ENCODE measurements at places on chromosomes 3 and 15.

DNA sequence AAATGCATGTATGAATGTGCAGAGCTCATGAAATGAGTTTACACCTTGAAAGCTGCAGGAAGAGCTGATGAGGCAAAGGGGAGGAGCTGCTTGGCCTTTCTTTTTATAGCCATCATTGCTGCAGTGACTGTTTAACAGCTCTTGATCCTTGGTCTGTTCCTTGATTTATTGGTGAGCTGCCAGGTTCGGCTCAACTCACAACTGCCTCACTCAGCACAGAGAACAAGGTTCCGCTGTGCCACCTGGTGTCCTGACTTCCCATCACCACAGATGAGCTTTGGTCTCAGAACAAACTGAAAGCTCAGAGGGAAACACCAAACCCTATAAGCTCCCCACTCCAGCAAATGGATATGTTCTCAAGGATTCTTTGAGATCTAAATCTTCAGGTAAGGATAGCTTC, 626.1 kb downstream of the MAGI1 start:
- DNase-seq = no peak

DNA sequence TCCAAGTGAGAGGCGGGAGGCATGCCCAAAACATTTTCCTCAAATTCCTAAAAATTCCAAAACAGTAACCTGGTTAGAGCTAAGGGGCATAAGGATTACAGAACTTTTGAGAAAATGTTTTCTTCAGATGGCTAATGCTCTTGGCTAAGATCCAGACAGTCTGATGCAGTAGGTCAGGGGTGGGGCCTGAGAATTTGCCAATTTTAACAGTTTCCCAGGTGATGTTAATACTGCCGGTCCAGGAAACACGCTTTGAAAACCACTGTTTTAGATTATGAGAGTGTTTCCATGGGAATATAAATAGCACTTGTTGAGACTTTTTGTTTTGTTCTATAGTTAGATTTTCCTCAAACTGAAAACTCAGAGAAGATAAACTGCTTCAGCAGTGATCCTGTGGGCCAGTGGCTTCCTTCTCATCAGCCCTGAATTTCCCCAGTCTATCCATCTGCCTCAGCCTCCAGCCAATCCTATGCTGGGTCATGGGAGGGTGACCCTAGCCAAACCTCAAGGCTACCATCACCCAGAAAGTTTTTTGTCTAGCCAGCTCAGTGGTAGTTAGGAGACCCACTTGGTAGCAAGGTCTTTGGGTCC, 71.6 kb upstream of the ACP3 start:
- no peak for DNase-seq

DNA sequence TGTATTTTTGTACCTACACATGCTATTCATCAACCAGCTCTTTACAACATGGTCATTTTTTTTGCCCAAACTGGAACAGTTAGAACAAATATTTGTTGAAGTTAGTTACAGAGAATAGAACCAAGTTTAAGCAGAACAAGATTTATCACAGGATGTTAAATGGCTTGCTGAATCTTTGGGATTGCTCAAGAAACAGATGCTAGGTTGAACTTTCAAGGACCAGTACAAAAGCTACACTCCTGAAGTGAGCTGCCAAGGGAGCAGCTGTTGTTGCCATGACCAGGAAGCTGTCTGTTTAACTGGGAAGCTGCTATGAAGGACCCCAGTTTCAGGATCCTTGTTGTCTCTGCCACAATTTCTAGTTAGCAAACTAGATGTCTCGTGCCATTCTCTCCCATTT, 53.7 kb downstream of the ZIC1 start:
- DNase-seq = no peak

DNA sequence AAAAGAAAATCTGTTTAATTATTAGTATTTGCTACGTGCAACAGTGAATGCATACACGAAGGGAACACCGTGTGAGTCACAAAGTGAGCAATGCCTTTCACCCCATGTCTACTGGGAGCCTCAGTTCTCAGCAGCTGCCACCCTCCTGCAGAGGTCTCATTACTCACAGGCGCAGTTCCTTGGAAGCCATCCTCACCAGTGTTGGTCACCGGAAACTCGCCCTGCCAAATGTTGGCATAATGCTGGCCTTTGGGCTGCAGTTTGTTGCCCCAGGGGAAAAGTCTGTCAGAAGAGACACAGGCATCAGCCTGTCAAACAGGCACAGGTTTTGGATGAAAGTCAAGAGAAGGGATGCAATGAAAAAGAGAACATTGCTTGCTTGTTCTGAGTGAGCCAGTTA, 50.1 kb downstream of the SUMF1 start:
- no peak for DNase-seq

DNA sequence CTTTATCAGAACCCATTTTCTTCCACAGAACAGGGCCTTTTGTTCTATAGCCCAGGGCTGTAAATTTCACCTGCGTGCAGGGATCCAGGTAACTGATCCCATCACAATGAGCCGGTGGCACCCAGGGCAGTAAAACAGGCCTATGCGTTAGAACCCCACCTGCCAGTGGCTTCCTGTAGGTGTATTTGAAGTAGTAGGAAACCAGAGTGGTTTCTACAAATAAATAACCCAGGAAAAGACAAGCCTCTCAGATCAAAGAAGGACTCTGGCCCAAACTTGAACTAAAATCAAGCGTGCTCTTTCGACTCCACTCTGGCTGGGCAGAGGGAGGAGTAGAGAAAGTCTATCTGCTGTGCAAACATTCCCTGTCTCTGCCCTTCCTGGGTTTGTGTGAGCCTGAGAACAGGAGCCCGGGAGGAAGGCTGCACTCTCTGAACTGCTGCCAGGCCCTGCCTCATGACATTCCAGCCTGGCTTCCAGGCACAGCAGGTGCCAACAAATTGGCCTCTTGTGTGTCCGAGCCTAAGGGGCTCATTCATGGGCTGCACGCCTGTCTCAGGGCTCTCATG, 77.7 kb downstream of the CEMIP start:
- no peak for DNase-seq

DNA sequence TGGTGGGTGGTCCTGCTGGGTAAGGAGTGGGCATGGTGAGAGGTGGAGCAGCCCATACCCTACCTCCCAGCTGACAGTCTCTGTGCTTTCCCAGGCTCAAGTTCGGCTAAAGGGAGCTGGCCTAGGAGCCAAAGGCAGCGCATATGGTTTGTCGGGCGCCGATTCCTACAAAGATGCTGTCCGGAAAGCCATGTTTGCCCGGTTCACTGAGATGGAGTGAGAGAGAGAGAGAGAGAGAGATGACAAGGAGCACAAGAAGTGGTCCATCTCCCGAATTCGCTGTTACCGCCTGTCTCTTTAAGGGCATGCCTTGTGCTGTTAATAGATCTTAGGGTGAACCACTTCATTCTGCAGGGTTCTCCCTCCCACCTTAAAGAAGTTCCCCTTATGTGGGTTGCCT, 29.5 kb downstream of the RBM5 start:
- DNase-seq = no peak

DNA sequence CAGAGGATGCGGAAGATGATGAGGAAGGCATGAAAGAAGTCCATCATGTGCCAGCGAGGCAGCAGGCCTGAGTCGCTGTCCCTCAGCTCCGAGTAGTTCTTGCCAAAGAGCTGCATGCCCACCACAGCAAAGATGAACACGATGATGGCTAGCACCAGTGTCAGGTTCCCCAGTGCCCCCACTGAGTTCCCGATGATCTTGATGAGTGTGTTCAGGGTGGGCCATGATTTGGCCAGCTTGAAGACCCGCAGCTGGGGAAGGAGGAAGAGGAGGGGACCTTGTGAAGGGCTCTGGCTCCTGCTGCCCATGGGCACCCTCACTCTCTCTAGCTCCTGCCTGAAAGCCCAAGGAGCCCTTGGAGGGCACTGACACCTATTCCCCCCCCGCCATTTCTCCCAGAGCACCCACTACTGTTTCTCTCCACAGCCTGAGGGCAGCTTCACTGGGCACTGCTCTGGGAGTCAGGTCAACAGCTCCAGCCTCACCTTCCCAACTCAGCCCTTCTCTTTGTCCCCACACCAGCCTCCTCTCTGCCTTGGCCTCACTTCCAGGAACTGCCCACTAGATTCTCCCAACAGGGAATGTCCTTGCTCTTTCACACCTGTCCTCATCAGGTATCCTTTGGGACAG, 63.6 kb downstream of the SCN5A start:
- DNase-seq = peak; percentile 2

GRCh38 chr15:83581381-83581780, 72.5 kb upstream of the ADAMTSL3 start:
- DNase-seq = no peak

DNA sequence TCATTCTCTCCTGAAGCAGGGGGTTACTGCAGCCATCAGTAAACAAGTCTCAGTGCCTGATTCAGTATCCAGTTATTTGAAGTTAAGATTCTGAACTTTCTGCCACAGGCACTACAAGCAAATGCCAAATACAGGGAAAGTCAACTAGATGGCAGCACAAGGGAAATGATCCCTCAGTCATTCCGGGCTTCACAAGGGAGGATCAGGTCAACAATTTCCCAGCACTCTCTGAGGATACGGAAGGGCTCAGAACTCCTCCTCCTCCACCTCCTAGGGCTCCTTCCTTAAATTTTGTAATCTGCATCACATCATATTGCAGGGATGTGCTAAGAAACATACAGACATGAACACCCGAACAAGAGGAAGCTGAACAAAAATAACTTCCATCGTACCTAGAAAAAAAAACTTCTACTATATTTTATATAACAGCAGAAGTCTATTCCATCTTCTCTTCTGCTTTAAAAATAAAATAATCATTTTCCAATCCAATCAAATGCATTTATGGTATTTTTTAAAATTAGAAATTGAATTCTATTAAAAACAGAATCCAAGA, 187.1 kb downstream of the FMN1 start:
- no peak for DNase-seq

DNA sequence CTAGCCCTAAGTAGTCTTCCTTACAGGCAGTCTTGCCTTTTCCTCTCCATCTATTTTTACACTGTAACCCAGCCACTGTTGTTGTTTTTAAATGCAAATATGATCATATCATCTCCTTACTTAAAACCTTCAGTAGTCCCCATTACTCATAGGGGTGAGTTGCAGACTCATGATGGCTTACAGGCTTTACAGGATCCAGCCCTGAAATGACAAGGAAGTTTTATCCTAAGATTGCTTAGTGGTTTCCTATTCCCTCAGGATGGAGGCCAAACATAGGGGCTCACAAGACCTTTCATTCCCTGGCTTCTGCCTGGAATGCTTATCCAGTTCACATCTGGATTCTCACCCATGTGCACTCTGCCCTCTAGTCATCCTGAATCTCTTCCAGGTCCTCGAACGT, 27.7 kb upstream of the PCOLCE2 start:
- no peak for DNase-seq

- no peak for DNase-seq
Measured at GRCh38 chr15:60690350-60690961, 211.5 kb upstream of the ICE2 start.

GRCh38 chr3:31699309-31699953, 166.7 kb downstream of the STT3B start:
- no peak for DNase-seq

DNA sequence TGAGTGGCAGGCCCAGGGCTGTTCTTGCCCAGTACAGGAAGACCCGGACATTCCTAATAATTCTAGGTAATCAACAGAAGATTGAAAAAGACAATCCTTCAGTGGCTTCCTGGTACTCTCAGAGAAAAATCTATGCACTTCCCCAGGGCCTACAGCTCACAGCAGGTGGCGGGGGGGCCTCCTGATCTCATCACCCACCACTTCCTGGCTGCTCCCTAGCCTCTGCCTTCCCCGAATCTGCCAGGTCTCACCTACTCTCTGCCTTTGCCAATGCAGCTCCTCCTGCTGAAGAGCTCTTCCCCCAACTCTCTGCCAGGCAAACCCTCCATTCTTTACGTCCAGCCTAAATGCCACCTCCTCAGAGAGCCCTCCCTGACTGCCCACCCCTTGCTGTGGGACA, 37.5 kb downstream of the EHD4 start:
- DNase-seq = peak; percentile 62

- no peak for DNase-seq
Measured at GRCh38 chr3:97979610-97980009, 7.4 kb upstream of the RIOX2 start.

DNA sequence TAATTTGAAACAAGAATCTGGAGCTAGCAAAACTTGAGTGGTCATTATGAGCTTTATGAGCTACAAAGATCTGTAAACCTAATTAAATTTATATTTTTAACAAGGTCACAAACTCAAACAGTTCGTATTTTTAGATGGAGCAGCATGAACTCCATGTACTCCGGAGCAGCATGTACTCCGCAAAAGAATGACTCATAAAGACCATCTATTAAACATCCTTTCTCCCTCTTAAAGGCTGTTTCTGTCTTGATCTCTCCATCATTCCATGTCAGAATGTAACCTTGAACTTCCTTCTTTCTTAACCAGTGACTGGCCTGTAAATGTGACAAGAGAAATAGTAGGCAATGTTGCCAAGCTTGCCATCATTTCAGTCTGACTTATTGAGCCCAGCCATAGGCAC, 696.9 kb downstream of the ZNF385D start:
- no peak for DNase-seq

DNA sequence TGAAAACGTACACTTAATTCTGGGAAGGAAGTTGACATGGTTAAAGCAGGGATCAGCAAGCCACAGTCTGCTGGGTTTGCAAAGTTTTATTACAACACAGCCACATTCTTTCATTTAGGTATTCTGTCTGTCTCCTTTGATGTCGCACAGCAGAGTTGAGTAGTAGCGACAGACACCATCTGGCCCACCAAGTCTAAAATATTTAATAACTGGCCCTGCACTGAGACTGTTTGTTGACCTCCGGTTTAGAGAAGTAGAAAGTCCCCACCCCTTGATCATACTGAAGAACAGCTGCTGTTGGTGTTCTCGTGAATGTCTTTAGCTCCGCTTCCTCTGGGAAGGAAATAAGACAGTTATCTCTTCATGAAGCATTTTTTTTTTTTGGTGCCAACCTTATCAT, 66.2 kb downstream of the MCTP2 start:
- DNase-seq = no peak

Measured in activated CD4-positive, alpha-beta T cell treated with anti-CD3 and anti-CD28 coated beads for 1 hour (primary cell).